Endothelial cell of umbilical vein (primary cell): ENCODE measurements at places on chromosomes 1 and 21.

DNA sequence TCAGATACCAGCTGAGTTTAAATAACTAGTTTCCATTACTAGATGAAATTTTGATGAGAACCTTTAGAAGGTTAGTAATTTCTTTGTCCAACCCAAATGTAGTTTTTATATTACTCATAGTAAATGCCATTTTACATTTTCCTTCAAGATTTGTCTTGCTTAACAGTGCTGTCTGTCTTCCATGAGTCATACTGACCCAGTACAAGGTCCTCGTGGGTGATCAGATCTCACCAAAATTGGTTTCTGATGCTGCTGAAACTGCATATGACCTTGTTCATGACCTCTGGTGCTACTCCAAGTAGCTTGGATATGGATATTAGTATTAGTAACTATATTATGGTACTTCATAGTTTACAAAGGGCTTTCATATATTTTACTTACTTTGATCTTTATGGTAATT lies 207.1 kb downstream of the RYR2 start:
- no peak for DNase-seq

GRCh38 chr21:26788790-26789189 lies 56.4 kb downstream of the ADAMTS1 start:
- peak; percentile 7 for DNase-seq

GRCh38 chr1:205061227-205061626 lies 18.2 kb downstream of the CNTN2 start:
- DNase-seq, result no peak

DNA sequence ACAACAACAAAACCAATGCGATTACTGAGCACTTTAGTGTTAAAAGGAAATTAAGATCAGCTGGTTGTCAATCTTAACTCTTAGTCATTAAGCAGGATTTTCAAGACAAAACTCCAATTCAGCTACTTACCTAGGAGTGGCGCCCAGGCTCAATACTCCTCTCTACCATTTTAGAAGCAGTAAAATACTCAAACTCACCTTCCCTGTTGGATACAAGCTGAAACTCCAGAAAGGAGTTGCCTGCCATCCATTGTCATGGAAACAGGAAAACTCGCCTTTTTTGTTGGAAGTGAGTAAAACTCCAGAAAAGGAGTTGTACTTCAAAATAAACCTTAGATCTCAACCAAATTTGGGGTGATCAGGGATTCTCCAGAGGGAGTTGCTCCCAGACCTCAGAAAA lies 127.0 kb upstream of the F3 start:
- no peak for DNase-seq

- no peak for DNase-seq
Observed at GRCh38 chr21:31913182-31913608, 40.4 kb downstream of the HUNK start.

DNA sequence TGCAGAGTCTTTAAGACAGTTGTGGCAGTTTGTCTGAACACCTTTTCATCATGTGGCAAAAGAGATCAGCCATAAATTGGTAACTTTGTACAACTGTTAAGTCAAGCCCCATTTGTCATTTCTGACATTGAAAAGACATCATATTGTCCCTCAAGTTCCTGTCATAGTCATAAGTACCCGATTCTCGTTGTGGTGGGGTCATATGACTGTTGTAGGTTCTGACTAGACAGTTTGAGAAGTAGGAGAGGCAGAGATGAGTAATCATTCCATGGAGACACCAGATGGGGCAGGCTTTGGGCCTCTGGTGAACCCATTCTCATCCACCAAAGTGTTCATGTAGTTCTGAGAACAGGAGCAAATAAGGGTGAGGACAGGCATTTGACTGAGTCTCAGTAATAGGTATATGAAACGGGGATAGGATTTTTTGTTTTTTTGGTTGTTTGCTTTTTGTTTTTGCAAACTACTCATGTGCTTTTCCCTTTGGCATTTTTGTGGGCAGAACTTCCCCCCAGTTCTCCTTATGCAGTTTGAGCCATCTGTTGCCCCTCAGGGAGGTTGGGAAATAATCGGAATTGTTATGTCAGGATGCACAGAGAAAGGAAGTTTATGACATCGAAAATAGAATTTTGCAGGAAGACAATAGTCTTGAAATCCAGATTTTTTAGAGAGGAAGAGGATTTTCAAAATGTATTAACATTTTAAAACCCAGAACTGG lies 86.9 kb upstream of the KCNE2 start:
- no peak for DNase-seq

DNA sequence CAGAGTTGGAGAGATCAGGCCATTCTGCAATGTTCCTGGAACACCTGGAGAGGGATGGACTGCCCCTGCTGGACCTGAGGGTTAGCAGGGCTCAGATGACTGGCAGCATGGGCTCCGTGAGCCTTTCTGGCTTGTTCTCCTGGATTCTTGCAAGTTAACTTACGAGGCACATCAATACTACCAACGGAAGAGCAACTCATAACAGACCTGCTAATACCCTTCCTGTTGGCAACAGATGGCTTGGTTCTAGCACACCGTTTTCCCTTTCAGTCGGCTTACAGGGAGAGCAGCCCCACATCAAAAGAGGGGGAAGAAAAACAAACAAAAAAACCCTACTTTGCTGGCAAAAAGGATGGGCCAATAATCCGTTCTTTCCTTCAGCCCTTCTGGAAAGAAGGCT lies 47.9 kb downstream of the SLC66A1 start:
- DNase-seq, result no peak

DNA sequence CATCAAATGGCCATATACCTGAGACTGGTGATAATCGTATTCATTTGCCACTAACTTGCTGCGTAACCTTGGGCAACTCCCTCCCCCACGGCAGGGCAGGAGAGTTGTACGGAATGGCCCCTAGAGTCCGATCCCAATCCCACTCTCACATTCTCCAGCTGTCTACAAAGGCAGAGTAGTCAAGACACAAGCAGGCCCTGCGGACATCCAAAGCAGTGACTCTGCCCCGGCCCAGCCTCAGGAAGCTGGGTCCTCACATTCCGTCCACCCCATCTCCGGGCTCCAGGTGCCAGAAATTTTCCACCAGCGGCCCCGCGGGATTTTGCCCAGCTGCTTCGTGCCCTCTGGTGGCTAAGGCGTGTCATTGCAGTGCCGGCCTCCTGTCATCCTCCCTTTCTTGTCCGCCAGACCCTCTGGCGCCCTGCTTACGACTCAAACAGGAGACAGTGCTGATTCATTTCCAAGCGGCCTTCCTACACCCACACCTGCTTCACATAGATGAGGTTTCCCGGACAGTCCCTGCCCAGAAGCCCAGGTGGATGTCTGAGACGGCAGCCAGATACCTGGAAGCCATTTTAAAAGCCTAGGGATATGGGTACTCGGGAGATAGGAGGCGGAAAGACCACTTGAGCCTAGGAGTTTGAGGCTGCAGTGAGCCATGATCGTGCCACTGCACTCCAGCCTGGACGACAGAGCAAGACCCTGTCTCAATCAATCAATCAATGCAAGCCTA lies 2.9 kb upstream of the S100A2 start:
- DNase-seq, result peak; percentile 91

GRCh38 chr1:6349254-6349943 lies 44.2 kb downstream of the ACOT7 start:
- DNase-seq, result no peak

DNA sequence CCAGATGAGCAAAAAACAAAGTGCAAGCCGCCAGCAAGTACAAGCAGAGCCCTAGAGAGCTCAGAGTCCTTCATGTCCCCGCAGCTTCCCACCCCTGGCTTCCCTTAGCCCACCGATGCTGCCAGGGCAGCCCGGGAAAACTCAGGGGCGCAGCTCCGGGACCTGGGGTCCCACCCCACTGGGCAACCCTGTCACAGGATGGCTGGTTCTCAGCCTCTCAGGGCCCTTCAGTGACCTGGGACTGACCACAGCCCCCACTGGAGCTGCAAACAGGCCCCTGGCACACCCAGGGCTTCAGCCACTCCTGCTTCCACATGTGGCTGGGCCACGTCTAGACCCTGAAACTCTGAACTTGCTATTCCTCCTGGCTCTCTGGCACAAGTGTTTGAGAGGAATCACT lies 49.5 kb downstream of the CHD5 start:
- DNase-seq, result no peak

DNA sequence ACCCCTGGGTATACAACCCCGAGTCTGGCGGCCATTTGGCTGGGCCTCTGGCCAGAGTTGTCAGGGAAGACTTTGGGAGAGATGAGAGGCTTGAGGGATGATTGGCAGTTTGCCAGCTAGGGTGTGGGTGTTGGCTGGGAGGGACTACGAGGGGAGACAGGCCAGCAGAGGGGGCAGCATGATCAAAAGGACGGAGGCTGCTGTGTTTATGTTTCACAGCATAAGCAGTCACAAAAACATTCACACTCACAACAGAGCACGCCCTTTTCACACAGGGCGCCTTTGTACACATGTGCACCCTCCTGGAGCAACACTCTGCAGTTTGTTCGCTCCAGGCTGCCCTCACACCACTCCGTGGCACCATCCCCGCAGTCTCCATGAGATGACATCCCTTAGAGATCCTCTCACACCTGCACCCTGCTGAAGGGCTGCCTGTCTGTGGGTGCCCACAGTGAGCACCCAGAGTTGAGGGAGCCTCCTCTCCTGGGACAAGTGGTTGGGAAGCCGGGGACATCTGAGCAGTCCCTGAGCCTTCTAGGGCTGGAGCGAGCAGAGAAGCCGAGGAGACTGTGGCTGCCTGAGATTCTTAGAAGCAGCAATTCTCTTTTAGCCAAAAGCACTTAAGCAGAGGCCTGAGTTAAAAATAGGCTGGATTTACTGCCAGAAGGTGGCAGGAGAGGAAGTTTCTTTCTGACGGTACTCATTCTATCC lies 15.4 kb downstream of the EFNA3 start:
- DNase-seq, result peak; percentile 74

DNA sequence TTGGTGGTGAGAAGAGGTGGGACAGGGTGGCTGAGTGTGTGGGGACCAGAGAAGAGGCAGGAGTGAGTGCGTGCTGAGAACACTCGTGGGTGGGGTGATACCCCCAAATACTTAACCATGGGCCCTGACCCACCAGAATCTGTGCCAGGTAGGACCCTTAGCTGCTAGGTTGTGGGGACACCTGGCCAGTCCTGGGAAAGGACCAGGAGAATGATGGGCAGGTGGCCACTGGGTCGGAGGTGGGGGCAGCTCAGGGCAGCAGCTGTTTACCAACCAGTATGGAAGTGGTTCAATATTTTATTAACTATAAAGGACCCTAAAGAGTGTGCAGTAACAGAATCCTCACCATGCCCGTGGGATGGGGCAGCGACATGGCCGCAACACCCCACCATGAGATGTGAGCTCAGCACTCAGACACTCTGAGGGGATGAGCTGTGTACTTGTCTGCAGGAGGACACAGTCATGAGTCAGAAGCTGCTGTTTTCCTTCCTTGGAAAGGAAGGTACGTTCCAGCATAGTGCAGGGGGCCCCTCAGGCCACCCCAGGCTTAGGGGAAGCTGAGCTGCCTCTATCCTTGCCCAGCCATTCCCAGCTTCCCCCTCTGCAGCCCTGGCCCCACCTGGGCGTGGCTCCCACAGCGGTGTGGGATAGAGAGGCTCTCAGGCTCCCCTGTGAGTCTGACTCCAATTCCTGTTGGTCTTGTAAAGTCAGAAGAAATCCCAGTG lies 25.4 kb downstream of the TEX35 start:
- no peak for DNase-seq

DNA sequence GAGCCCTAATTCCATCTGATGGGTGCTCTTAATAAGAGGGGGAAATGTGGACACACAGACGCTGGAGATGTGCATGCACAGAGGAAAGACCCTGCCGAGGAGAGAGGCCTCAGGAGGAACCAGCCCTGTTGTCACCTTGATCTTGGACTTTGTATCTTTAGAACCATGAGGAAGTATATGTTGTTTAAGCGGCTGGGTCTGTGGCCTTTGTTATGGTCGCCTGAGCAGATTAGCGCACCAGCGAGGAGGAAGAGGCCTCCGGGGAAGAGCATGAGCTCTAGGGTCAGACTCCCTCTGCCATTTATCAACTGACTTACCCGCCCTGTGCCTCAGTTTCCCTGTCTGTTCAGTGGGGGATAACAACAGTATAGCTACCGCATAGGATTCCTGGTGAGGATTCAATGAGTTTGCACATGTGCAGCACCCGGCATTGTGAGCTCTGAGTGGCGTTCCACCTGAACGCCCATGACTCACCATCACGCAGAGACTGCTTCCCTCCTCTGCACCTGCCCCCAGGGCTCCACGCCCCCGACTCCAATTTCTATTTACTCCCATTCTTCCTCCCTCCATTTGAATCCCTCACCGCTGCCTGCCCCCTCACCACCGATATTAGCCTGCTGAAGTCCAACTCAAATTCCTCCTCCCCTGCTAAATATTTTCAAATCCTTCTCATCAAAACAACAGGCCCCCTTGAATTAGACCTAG lies 67.2 kb downstream of the ATP5PO start:
- DNase-seq, result no peak

DNA sequence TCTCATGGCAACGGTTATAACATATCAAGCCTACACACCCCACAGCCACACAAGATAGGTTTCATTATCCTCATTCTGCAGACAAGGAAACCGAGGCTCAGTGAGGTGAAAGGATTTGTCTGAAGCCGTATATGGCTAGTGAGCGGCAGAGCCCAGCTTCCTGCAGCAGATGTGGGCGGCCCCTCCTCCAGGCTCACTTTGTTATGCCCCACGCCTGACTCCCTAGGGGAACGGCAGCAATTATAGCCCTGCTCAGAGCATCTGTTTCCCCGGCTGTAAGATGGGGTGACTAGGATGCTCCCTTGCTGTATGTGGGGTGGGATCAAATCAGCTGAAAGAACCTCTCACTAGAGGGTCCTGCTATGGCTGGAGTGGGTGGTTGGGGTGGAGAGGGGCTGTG lies 22.1 kb downstream of the GRHL3 start:
- no peak for DNase-seq

- peak; percentile 5 for DNase-seq
Observed at GRCh38 chr1:228646717-228647522, 88.4 kb upstream of the RHOU start.

- no peak for DNase-seq
Observed at GRCh38 chr1:229819091-229819490, 193.0 kb downstream of the URB2 start.

GRCh38 chr21:21547368-21547953 lies 549.3 kb downstream of the NCAM2 start:
- DNase-seq, result no peak

- peak; percentile 12 for DNase-seq
Observed at GRCh38 chr1:72140222-72140621, 142.1 kb downstream of the NEGR1 start.

GRCh38 chr1:4169991-4170390 lies 269.9 kb upstream of the C1orf174 start:
- DNase-seq, result no peak

DNA sequence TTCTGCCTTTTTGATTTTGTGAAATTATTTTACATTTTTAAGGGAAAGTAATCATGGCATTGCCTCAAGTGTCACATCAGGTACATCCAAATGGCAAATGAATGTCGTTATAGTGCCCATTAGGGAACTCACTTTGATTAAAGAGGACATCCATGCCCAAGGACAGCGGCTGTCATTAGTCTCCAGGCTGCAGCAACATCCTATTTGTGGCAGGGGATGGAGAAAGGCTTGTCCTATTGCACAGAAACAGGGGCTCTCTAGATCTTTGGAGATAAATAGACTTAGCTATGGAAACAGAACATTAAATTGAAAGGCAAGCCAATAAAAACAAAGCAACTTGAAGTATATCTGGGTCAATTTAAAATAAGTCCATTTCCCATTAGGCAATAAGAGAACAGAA lies 439.3 kb downstream of the NEGR1 start:
- DNase-seq, result no peak

GRCh38 chr21:31360717-31361116 lies 16.7 kb upstream of the TIAM1 start:
- DNase-seq, result no peak

GRCh38 chr1:60596791-60597750 lies 485.3 kb upstream of the NFIA start:
- peak; percentile 57 for DNase-seq
